Right hindlimb (tissue), 1 donor: ENCODE measurements at places on chromosomes 6 and 20.

- no peak for DNase-seq
These were observed 9.0 kb downstream of the GSTA3 start for GRCh38 chr6:52900536-52900935.

DNA sequence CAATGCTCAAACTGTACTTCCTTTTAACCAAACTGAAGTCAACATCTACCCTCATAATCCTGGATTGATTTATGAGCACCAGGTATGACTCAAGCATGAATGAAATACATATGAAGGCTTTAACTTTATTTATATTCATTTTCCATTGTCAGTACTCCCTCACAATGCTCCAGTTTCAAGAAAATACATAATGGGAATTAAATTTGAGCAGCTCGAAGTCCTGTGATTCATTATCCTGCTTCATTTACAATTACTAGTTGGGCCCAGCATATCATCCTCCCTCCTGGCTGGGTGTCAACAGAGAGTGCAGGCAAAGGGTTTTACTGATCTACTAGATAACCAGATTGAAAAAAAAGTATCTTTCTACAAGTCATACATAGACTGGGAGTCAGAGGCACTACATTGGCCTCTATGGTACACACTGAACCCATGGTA is 10.1 kb downstream of the SAMHD1 start:
- DNase-seq = no peak

DNA sequence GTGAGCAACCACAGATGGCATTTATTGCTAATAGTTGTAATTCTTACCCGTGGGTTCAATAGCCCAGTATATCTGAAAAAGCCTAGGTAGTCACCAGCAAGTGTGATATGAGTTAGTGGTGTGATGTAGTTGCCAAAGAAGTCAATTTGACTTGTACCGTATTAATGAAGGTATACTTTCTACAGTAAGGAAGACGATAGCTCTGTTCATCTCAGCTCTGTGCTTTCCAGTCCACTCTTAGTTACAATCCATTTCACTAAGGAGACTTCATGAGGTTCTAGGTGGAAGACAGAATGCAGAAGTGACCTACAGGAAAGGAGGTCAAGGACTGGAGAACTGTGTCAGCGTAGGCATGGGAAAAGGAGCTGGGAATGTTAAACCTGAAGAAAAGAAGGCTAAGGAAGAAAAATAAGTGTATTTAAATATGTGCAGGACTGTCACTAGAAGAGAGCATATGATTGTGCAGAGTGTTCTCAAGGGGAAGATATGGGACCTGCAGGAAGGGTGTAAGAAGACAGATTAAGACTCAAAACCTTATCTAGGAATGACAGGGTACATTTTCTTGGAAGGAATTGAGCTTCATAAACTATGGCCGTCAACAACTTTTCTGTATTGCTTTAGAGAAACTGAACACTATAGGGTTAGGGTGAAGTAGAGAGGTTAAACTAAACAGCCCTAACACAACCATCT is 116.9 kb upstream of the SCGN start:
- DNase-seq = no peak

GRCh38 chr20:33059741-33060390 is 6.2 kb downstream of the BPIFB3 start:
- DNase-seq = no peak

- DNase-seq = no peak
These were observed 30.1 kb upstream of the SH3BGRL2 start for GRCh38 chr6:79600812-79601609.

DNA sequence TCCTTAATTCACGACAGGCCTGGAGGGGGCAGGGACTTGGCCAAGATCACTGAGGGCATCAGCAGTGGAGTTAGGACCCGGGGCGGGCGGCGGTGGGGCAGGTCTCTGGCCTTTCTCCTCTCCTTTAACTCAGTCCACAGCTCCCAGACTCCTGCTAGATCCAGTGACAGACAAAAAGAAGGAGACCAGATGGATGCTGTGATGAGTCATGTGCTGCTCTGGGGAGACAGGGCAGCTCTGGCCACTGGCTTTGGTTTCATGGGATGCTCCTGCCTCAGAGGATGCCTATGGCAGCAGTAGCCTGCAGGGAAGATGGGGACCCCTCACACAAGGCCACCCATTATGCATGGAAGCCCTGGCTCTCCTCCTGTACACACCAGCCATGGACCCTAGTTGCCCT is 20.5 kb downstream of the EPB41L1 start:
- DNase-seq = no peak

GRCh38 chr6:139572001-139572400 is 197.6 kb upstream of the CITED2 start:
- no peak for DNase-seq

GRCh38 chr6:155872961-155873360 is 417.3 kb upstream of the NOX3 start:
- no peak for DNase-seq

- no peak for DNase-seq
These were observed 204.3 kb upstream of the PRSS16 start for GRCh38 chr6:27043244-27043643.

- no peak for DNase-seq
These were observed 553.5 kb downstream of the HACE1 start for GRCh38 chr6:104306211-104306610.

DNA sequence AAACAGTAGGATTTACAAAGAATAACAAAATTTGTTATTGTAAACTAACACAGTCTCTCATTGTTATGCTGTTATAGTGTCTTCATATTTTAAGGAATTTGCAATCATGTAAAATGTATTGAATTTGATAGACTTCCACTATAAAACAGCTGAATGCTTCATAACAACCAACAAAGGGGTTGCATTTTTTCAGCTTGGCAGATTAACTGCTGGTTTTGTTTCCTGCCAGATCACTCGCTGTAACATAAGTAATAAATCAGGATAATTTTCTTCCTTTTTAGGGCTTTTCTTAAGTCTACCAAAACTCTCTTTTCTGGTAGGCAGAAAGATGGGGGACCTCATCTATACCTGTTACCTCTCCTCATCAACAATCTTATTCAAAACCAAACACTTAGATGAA is 169.8 kb downstream of the SAMD5 start:
- DNase-seq = no peak

GRCh38 chr6:133092771-133093170 is 148.4 kb upstream of the EYA4 start:
- no peak for DNase-seq

DNA sequence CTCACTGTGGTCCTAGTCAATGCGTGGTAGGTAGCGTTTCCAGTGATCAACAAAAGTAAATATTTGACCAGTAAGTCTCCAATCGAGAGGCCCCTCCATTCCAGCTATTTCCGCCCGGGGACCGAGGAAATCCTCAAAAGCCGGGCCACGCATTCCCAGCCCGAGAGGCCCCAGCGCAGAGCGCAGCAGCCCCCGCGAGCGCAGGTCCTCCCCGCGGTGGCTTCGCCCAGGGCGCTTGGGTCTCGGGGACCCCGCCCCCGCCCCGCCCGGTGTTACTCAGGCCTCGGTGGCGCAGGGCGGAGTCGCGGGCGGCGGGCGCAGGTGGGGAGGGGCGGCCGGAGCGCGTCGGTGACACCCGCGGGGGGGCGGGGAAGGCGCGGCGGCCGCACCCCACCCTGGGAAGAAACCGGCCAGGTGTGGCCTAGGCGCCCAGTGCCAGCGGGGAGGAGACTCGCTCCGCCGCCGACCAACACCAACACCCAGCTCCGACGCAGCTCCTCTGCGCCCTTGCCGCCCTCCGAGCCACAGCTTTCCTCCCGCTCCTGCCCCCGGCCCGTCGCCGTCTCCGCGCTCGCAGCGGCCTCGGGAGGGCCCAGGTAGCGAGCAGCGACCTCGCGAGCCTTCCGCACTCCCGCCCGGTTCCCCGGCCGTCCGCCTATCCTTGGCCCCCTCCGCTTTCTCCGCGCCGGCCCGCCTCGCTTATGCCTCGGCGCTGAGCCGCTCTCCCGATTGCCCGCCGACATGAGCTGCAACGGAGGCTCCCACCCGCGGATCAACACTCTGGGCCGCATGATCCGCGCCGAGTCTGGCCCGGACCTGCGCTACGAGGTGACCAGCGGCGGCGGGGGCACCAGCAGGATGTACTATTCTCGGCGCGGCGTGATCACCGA is at the start of gene DSP:
Gene DSP, plus strand, starts transcription at position 497 of the 890 bp plus-strand sequence. Its CDS starts 245 bp downstream, at position 742.
- DNase-seq = peak; percentile 37

DNA sequence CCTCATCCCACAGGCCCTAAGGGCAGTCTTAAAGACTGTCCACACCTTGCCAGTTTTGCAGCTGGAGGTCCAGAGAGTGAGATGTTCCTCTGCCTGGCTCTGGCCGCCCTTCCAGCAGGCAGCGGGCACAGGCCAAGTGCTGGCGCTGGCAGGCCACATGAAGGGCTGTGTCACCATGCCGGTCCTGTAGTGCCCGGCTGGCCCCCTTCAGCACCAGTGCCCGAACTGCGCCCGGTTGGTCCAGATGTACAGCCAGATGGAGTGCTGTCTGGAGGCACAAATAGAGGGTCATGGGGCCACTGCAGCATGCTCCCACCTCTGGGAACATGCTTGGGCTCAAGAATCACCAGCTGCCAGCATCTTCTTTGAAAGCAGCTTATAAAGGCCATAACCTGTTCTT is 3.8 kb downstream of the NFKBIE start:
- DNase-seq = no peak

DNA sequence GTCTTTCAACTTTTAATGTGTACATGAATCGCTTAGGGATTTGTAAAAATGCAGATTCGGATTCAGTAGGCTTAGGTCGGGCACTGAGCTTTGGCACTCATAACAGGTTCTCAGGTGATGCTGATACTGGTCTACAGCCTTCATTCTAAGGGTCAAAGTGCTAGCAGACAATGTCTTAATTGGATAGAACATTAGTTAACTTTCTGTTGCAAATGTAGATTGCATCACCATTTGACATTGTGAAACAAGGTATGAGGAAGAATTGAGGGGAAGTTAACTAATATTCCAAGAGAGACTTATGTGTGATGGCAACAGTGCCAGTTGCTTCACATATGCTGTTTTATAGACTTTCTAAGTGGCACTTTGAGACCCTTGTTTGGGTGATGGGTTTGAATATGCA is 86.9 kb downstream of the MLIP start:
- DNase-seq = no peak

- no peak for DNase-seq
These were observed 98.1 kb downstream of the RALGAPA2 start for GRCh38 chr20:20614391-20614790.

- no peak for DNase-seq
These were observed 17.9 kb downstream of the RPF2 start for GRCh38 chr6:110999634-111000270.

DNA sequence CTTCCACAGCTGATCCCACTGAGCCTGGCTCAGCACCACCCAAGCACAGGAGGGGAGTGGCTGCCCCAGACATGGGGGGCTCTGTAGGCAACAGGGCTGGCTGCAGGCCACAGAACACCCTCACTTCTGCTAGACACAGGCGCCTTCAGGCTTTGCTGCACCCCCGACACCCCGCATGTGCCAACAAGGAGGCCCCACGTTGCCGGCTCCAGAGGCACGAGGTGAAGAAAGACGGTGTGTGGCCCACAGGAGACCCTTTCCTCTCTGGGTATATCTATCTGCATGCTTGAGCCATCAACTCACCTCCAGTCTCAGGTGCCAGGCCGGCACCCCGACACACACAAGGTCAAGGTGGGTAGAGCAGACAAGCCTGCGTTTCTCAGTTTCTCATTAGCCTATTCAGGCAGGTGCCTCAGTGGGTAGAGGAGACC is 158.3 kb downstream of the DLL1 start:
- peak; percentile 7 for DNase-seq

DNA sequence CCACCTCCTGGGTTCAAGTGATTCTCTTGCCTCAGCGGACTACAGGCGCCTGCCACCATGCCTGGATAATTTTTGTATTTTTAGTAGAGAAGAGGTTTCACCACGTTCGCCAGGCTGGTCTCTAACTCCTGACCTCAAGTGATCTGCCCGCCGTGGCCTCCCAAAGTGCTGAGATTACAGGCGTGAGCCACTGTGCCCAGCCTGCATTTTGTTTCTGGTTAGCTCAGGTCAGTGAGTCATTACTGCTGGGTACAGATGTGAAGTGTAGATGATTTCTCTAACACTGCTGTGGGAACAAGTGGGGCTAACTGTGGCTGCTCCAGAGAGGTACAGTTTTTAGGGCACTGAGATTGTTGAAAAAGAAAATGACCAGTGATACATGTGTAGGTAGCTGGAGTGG is 188.6 kb downstream of the PRL start:
- DNase-seq = no peak

DNA sequence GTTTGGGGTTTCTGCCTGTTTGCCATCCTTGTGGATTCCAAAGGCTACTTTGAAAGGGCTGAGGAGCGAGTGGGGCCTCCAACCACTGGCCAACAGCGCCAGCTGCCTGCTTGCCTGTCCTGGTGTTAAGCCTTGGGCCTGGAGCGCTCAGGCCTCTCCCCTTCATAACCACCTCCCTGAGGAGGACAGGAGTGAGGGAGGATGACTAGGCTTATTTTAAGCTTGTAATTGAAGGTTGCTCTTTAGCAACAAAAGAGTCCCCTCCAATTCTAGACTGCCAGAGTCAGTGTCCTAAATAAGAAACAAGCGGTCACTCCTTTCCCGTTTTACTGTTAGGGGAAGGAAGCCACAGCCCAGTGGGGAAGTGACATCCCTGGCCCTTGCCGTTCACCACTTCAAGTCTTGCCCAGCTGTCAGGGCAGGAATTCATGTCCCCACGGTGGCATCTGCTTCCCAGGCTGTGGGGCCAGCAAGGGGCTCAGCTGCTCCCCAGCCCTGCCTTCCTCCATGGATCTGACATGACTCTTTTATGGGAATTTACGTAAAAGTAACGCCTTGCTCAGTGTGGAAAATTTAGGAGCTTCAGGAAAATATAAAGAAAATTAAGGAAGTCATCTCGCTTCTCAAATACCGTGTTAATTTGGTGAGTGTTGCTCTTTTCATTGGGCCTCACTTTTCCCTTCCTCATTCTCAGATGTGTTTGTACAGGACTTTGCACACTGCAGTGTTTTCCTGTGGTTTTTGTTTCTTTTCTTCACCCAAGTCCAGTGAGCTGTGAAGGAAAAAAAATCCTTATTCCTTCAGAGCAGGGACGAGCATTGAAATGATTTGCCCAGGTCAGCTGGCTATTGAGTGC is 57.8 kb downstream of the SSR1 start:
- peak; percentile 73 for DNase-seq

- no peak for DNase-seq
These were observed 46.6 kb downstream of the MOXD1 start for GRCh38 chr6:132354517-132355167.

- peak; percentile 73 for DNase-seq
These were observed at the start of gene ADGB for GRCh38 chr6:146598772-146599405. TSS of gene ADGB (plus strand) at chr6:146598972. CDS start at chr6:146599041, 69 bp downstream.

DNA sequence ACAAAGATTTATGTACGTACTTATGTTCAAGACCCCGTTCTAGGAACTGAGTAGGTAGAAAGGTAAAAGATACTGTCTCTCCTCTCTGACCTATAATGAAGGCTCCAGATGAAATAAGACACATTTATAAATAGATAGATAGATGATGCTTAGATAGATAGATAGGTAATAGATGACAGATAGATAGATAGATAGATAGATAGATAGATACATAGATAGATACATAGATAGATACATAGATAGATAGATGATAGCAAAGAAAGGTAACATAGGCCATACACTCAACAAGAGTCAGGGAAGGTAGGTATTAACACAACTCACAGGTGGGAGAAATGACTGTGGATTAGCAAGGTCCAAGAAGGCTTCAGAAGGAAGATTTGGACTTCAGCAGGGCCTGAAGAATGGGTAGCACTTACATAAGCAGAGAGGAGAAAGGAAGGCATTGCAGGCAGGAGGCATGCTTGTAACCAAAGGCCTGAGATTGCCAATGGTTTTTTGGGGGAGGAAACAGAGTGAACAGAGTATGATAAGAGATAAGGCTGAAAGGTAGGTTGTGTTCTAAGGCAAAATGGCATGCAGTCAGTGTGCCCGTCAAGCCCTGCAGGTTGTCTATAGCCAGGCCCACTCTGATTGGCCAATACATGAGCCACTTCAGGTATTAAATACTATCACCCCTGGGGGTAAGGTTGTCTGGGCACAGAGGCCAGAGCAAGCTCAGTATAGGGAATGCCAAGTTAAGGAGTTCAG is 7.7 kb upstream of the MYB start:
- no peak for DNase-seq
